ENCODE measurements at places on chromosomes 6 and 20.

DNA sequence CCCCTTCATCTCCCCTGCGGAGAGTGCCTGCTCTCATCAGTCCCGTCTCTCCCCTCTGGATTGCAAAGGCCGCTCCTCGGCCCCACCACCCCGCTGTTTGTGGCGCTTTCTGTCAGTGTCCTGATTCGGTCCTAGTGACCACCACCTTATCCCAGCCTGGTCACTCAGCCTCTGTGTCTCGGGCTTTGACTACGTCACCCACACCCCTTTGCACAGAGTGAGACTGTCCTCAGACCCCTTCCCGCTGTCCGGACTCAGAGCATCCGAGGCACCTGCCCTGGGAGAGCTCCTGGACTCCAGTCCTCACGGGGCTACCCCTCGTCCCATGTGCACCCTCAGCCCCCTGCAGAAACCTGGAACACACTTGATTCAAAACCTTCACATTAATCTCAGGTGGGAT, 380.2 kb downstream of the TAF4 start:
- no peak for DNase-seq

GRCh38 chr20:25129908-25130307, 48.0 kb upstream of the VSX1 start:
- DNase-seq, result no peak

DNA sequence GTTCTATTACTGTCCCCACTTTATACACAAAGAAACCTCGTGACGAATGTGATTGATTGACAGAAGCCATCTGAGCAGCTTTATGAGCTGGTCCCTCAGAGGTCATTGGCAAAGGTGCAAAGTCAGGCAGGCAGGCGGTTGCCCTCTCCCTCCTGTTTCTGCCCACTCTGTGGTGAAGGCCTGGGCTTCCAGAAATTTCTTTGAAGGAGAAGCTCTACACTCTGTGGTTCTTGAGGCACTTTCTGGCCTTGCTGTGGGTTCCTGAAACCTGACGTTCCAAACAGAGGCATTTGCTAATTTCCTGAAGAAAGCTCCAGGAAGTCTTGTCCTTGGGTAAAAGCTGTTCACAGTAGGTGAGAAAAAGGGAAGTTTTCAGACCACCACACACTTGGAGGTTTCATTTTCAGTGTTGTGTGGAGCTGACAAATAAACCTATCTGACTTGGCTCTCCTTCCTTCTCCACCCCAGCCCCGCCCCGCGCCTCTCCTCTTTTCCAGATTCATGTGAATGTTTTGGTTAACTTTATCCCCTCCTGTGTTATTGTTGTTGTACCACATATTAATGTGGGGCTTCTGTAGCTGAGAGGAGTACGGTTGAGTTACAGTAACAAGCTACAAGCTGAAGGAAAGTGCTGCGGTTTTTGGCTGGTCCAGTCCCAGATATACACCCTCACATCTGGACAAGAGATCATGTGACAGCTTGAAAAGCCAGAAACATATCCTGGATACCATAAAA, 274.1 kb downstream of the CLIC5 start:
- no peak for DNase-seq

DNA sequence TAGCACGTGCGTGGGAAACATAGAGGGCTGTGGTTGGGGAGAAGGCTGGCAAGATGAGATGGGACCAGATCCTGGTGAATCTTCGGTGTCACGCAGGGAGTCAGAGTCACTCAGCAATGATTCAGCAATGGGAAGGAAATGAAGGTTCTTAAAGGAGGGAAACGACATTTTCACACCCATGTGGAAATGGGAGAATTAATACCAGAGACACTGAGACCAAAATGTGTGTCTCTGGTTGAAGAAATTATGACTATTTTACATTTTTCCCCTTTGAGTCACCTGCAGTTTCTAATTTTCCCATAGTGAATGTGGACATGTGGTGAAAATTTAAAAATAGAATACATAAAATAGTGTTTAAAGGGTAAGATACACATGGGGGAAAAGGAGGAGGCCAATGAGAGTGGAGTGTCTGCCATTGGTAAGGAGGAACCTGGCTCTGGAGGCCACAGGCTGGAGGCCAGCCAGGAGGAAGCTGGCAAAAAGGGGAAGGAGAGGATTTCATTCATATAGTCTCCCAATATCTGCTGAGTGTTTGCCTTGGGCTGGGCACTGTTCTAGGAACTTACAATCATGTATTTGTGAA, 17.5 kb downstream of the NRN1 start:
- no peak for DNase-seq

DNA sequence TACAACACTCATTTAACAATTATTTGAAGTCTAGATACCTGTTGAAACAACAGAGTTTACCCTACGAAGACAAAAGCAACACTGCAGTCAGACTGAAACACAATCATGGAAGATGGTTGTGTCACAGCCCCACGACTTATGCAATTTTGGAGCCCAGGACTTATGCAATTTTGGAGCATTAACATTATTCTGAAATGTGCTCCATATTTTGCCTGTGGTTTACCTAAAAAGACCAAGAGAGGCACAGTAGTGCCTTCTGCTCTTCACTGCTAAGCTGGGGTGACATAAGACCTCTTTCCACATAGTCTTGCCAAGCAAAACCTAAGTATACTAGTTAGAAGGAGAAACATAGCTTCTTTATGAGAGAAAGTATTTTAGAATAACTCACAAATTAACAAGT, 216.5 kb downstream of the PTPRK start:
- DNase-seq, result no peak

Measured in GM12892 (cell line).